ENCODE measurements at places on chromosomes 7 and 10.

- DNase-seq, result no peak
Measured at GRCh38 chr7:40640566-40640965, 505.8 kb downstream of the SUGCT start.

- DNase-seq, result no peak
Measured at GRCh38 chr7:25636168-25636567, 407.9 kb upstream of the NPVF start.

GRCh38 chr7:44801890-44802289, 5.4 kb downstream of the PPIA start:
- DNase-seq, result no peak

DNA sequence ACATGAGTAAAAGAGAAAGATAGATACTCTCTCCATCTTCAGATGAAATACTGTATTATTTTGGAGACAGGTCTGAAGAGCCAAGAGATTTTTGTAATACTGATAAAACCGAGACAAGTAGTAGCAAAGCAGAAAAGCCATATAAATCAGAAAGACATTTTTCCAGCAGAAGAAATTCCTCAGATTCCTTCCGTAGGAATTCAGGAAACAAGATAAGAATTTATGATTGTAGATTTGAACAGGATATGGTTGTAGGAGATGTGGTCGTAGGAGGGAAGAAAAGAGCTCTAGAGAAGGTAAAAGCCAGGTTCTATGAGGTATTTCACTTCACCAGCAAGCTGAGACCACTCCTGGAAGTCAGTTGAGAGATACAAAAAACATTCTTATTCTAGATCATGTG, 17.6 kb upstream of the AASS start:
- DNase-seq, result no peak

DNA sequence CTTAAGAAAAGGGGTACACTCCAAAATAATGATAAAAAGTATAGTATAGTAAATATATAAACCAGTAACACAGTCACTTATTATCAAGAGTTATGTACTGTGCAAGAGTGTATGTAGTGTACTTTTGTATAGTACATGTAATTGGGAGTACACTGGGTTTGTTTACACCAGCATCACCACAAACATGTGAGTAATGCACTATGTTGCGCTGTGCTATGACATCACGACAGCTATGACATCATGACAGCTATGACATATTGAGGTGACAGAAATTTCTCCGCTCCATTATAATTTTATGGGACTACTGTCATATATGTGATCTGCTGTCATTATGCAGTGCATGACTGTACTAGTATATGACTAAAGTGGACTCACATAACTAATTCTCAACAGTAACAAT, 84.6 kb downstream of the KMT2C start:
- no peak for DNase-seq

- DNase-seq, result peak; percentile 36
Measured at GRCh38 chr7:139730746-139731612, 46.8 kb downstream of the HIPK2 start.

DNA sequence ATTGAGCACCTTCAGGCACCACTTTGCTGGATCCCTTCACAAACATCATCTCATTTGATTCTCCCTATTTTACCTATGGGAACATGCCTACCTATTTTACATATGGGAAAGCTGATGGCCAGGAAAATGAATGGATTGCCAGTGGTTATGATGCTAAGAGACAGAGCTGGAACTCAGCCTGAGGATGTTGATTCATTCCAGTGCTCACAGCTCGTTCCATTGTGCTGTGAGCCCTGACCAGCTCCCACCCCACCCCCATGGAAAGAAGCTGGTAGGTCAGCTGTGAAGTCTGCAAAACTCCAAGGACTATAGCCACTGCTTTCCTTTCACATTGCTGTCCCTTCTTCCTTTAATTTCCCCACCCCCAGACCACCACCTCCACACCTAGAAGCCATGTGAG, 9.6 kb downstream of the UBTD1 start:
- no peak for DNase-seq

GRCh38 chr10:52807803-52808202, 35.2 kb upstream of the MBL2 start:
- DNase-seq, result no peak

DNA sequence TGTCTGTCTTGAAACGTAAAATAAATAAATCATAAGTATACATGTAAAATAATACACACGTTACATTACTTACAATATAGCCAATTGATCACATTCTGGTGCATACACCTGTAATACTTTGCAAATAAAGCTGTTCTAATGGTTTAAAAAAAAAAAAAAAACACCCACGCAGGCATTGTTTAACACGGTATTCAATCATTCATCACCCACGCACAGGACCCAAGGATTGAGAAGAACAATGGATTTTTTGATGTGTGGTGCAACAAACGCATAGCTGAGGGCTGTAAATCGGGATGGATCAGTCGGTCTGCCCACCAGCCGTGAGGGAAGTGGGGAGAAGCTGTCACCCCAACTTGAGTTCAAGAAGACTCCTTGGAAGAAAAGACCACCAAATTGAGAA, 8.7 kb downstream of the PITRM1 start:
- no peak for DNase-seq

DNA sequence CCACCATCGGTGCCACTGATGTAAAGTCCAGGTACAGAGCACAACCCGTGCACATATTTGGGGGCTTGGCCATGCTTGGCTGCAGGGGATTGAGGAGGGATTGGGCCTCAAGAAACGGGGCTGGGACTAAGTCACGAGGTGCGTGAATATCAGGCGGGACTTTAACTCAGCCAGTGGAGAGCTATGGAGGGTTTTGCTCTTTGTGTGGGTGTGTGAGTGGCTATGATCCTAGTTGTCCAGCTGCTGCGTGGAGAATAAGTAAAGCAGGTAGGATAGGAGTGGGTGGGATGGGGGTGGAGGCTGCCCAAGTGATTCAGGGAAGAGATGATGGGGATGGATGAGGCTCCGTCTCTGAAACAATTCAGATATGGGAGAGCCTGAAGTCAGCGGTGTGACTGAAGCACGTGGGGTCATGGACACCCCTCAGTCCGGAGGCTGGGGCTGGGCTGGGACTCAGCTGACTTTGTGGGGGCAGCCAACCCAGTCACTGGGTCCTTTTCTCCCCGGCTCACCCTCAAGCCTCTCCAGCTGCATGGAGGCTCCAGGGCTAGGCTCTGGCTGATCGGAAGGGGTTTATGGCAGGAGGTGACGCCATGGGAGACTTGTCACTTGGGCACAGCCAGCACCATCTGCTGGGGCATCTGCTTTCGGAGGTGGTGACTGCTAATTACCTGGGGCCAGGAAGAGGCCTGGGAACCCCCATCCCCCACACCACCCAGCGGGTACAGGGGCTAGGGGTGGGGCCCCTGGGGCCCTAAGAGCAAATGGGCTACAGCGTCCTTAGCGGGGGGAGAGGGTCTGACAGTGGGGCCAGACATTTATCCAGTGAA, 1.7 kb upstream of the LFNG start:
- DNase-seq, result no peak

- no peak for DNase-seq
Measured at GRCh38 chr7:138907201-138907847, 73.9 kb downstream of the KIAA1549 start.

GRCh38 chr7:27933671-27934565, 194.0 kb downstream of the TAX1BP1 start:
- DNase-seq, result no peak

DNA sequence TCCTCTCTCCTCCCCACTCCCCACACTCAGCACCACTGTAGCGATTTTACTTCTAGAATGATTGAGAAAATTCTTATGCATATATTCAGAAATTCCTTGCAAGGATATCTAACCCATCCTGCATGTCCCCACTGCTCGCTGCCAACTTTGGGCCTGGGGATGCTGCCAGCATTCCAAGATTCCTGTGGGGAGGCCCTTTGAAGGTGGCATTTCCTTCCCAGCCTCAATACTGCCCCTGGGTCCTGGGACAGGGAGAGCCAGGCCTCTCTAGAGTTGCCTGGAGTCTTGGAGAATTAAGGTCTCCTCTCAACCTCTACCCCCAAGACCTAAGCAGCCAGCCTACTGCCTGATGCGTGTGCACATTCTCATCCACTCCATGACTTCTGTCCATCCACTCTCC, 303.5 kb downstream of the NEBL start:
- DNase-seq, result no peak

DNA sequence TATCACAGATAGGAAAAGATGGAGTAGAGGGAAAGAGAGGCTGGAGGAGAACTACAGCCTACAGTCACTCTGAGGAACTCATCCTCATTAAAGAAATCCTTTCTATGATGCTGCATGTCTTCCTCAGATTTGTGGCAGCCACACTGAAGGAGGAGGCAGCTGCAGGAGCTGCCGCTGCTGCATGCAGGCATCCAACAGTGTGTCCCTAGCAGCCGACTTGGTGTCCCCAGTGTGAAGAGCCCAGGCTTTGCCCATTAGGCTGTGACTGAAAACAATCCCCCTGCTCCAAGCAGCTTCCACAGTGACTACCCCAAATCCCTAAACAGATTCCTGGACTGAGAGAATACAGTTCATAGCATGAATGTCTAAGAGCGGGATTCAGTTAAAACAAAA, 23.1 kb downstream of the SKIDA1 start:
- no peak for DNase-seq

DNA sequence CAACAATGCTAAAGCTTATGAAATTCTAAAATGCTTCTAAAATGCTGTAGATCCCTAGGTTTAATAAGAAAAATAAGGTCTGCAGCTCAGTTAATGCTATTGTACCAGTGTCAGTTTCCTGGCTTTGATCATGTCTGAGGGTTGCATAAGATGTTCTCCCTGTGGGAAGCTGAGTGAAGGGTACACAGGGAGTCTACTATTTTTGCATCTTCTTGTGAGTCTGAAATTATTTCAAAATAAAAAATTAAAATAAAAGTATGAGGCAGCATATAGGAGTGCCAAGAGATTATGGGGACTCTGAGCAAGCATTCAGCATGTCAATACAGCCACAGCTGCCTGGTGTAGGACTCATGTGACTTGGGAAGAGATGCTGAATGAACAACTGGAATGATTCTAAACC, 14.7 kb downstream of the CHST15 start:
- no peak for DNase-seq

DNA sequence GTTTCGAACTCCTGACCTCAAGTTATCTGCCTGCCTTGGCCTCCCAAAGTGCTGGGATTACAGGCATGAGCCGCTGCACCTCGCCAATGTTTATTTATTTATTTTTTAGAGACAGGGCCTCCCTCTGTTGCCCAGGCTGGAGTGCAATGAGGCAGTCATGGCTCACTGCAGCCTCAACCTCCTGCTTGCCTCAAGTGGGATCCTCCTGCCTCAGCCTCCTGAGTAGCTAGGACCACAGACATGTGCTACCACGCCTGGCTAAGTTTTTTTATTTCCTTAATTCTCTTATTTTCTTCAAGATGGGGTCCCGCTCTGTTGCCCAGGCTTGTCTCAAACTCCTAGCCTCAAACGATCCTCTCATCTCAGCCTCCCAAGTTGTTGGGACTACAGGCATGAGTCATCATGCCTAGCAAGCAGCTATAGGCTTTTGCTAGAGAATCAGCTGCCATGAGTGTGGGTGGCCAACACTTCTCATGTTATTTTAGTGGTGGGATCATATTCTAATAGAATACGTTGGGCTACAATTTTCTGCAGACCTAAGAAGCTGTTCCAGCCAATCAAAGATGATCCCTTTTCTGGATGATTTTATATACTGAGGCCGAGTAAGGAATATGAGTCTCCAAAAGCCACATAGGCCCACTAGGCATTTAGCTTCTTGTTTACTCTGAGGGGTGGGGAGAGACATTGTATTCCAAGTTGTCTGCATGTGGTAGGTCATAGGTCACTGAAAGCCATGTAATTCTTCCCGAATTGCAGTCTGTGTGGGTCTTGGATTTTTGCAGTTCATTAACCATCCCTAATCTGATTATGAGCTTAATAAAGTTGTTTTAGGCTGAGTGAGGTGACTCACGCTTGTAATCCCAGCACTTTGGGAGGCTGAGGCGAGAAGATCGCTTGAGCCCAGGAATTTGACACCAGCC, 7.6 kb upstream of the TMEM248 start:
- no peak for DNase-seq

DNA sequence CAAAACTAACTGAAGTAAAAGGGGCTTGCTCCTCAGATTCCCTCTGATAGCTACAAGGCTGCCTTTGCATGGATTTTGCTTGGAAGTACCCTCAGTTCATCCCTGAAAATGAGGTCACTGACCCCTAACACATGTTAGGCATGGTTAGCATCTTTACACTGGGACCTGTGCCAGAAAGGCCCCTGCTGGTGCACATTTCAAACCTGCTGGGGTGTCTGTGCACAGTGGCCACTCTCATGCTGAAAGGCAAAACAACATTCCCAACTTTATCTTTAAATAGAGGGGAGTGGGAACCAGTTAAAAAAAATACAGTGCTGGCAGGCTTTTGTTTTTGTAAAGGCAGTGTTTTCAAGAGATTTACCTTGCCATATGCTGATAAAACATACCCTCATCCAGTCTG, 99.1 kb downstream of the ANK3 start:
- DNase-seq, result no peak
